Activated CD8-positive, alpha-beta memory T cell treated with anti-CD3 and anti-CD28 coated beads for 24 hours (primary cell): ENCODE measurements at places on chromosomes 3 and 15.

- no peak for DNase-seq
Measured at GRCh38 chr15:38129531-38130204, 123.0 kb upstream of the SPRED1 start.

DNA sequence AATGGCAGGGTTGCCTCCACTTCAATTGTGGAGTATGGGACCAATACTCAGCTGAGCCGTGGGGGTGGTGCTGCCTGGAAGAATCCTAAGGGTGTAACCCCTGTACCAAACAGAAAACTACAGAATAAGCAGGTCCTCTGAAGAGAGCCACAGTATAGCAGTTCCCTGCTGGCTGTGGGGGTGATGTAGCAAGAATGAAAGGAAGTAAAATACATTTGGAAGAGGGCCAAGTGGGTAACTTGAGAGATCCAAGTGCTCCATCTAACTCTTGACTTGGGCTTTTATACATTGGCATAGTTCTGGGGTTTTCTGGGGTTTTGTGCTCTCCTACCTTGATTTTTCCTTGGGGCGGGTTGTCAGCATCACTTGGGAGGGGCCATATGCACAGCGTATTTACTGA, 341.4 kb downstream of the OTOL1 start:
- no peak for DNase-seq

- no peak for DNase-seq
Measured at GRCh38 chr3:184679056-184679816, 32.6 kb downstream of the MAGEF1 start.

DNA sequence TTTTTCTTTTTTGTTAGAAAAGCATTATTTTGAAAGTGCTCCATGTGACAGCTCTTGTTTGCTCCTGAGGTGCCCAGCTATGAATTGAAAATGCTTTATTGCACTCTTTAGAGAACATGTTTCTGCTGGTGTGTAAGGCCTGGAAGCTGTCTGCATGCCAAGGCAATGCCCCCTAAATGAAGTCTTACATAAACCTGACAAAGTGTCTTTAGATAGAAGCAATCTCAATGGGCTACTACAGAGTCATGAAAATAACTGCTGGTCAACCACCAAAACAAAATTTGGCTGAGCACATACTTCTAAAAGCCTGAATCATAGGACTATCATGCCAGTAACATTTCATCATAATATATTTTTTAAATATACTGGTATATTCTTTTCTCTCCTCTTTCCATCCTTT, 178.7 kb downstream of the THRB start:
- no peak for DNase-seq

DNA sequence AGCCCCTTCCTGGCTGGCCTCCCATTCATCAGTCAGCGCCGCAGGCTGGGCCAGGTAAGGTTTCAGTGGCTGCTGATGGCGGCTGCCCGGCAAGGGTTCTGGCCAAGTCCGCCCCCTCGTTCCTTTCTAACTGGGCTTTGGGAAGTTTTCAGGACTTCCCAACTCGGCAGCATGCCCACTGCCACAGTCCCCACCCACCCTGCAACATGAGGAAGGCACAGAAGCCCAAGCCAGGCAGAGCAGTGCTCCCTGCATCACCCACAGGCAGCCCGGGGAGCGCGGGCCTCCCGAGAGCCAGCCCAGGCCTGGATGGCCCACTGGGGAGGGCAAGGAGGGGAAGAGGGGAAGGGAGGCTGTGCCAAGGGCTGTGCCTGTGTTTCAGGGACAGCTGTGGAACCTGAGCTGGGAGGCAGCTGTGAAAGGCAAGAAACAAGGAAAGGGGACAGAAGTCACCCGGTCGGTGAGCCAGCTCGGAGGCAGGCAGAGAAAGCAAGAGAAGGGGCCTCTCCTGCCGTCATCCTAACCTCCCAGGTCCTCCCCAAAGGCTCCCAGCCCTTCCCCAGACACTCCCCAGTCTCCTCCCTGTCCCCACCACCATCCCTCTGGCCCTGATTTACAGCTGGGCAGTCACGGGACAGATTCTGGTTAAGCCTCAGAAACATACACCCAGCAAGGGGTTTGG, 73.9 kb downstream of the CPN2 start:
- no peak for DNase-seq

- no peak for DNase-seq
Measured at GRCh38 chr15:74657846-74658245, 38.0 kb downstream of the EDC3 start.

- DNase-seq = no peak
Measured at GRCh38 chr3:170207717-170208116, 14.5 kb upstream of the PRKCI start.

- DNase-seq = no peak
Measured at GRCh38 chr15:50149090-50149489, 30.1 kb upstream of the ATP8B4 start.

DNA sequence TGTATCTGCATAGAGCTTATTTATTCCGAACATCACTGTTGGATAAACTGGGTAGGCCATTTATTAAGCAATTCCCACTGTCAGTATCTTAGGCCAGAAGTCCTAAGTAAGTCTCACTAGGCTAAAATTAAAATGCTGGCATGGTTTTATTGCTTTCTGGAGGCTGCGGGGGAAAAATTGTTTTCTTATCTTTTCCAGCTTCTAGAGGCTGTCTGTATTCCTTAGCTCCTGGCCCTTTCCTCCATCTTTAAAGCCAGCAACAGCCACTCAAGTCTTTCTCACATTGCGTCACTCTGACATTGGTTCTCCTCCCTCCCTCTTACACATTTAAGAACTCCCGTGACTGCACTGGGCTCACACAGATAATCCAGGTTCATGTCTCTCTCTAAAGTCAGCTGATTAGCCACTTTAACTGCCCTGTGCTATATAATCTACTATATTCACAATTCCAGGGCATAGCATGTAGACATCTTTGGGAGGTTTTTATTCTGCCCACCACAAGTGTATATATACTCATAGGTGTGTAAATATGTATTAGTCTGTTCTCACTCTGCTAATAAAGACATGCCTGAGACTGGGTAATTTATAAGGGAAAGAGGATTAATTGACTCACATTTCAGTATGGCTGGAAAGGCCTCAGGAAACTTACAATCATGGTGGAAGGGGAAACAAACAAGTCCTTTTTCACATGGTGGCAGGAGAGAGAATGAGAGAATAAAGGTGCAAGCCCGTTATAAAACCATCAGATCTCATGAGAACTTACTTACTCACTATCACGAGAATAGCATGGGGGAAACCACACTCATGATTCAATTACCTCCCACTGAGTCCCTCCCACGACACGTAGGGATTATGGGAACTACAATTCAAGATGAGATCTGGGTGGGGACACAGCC, 113.5 kb upstream of the SLC7A14 start:
- DNase-seq = no peak

DNA sequence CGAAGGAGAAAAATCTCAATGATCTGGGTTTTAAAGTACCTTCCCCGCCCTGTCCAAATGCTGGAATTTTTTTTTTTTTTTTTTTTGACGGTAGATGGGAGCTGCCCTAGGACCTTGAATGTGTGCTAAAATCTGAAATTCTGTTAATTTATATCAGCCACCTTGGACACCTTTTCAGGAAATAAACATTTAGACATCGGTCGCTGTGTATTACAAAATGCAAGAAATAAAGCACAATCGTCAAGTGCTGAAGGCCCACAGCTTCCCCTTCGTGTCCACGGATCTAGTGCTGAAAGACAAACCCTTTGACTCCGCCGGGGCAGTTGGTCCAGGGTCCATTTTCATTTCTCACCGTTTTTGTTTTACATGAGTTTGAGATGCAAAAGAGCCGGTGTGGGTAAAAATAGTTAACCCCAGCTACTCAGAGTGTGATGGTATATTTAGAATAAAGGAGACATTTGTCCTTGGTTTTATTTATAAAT, 90.2 kb upstream of the CHD2 start:
- peak; percentile 74 for DNase-seq

- no peak for DNase-seq
Measured at GRCh38 chr3:147423798-147424580, 14.8 kb downstream of the ZIC1 start.

DNA sequence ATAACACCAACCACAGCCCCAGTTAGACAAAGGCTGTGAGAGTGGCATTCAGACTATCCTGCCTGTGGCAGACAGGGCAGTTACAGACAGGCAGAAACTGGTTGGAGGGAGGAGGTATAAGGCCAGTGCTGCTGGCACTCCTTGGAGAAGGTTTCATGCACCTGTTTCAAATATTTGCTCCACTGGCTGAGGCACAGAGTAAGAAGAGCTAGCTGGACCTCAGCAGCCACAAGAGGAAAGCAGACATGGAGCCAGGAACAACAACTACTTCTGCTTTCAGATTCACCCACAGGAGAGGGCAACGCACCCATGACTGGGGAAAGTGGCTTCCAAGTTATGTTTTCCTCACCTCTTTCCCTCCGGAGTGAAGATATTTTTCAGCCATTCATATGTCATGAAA, 11.5 kb upstream of the PRKAR2A start:
- DNase-seq = no peak

GRCh38 chr3:52265387-52265786, 13.1 kb downstream of the WDR82 start:
- DNase-seq = no peak

GRCh38 chr15:27956285-27956684, 142.8 kb downstream of the OCA2 start:
- DNase-seq = no peak

DNA sequence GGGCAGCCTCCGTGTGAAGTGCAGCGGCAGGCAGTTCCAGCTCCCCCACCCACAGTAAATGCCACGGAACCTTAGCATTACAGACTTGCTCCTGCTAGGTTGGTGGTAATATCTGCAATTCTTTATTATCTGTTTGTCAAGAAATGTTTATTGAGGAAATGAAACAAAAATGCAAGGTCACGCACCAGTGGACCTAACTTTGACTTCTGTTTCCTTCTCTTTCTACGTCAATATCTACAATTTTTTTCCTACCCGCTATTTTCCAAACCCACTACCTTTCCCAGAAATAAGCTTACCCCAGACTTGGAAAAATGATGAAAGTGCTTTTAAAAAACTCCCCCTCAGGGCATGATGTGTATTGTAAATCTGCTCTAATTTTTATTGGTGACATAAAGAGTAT, 18.9 kb downstream of the ILDR1 start:
- DNase-seq = no peak

DNA sequence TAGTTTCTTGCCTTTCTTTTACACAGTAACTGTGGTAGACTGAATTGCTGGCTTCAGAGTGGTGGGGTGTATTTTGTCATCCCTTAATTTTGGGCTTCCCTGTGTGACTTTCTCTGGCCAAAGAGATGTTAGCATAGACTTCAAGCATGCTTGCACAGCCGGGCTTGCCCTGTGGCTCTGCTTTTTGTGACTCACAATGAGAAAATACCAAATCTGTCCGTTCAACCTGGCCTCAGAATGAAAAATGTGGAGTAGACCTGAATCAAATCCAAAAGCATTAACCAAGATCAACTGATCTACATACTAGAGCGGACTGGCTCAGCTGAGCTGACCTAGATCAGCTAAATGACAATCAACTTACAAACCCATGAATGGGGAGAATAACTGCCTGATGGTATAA, 51.4 kb downstream of the PLAAT1 start:
- no peak for DNase-seq
